Endothelial cell of coronary artery (primary cell): ENCODE measurements at places on chromosomes 1 and 21. TPM values are rescaled to one million over a fixed set of nuclear protein-coding genes. Genes with fewer than 3 reads are reported as not detected.

The CD160 gene
- total RNA-seq: not detected in 2 replicates

The TMEM82 gene
- total RNA-seq: not detected in 2 replicates

The KHDC4 gene
- total RNA-seq: 17.9 and 26.4 TPM in 2 replicates

The S100A2 gene
- 1.9 and 3.8 TPM in 2 replicates for total RNA-seq

The OR2L8 gene
- not detected in 2 replicates for total RNA-seq

The BRDT gene
- total RNA-seq: not detected in 2 replicates

The C4BPA gene
- total RNA-seq: not detected in 2 replicates

The NASP gene
- total RNA-seq: 60.9 and 86.0 TPM in 2 replicates

The RC3H1 gene
- 13.5 and 17.5 TPM in 2 replicates for total RNA-seq

The FBXO42 gene
- 6.8 and 10.7 TPM in 2 replicates for total RNA-seq
